PC-9 (cell line): ENCODE measurements at places on chromosomes 6 and 20. TPM values are rescaled to one million over a fixed set of nuclear protein-coding genes. Genes with fewer than 3 reads are reported as not detected.

Gene ANKEF1
- total RNA-seq, result 9.5 and 11.1 TPM in 2 replicates

DNA sequence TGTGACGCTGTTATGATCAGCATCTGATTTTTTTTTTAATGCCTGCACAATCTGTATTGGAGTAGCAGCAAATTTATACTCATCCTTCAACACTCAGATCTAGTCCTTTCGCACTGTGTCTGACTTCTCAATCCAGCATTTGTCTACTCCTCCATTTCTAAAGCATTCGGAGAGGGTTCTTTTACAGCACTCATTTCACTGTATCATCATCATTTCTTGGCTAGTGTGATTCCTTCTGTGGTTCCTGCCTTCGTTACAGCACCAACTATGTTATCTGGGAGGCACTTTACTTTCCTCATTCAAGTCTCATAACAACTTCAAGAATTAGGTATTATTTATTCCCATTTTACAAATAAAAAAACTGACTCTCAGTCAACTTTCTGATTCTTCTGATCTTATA lies 18.0 kb downstream of the NUDT3 start:
- DNase-seq, result no peak

GRCh38 chr20:54335299-54335698 lies 127.4 kb downstream of the PFDN4 start:
- DNase-seq, result peak; percentile 31

- no peak for DNase-seq
These were observed 14.1 kb downstream of the TGIF2 start for GRCh38 chr20:36587388-36588070.

GRCh38 chr6:16966791-16967469 lies 134.9 kb upstream of the STMND1 start:
- DNase-seq, result no peak

GRCh38 chr20:18702736-18703135 lies 110.8 kb upstream of the SCP2D1 start:
- no peak for DNase-seq

DNA sequence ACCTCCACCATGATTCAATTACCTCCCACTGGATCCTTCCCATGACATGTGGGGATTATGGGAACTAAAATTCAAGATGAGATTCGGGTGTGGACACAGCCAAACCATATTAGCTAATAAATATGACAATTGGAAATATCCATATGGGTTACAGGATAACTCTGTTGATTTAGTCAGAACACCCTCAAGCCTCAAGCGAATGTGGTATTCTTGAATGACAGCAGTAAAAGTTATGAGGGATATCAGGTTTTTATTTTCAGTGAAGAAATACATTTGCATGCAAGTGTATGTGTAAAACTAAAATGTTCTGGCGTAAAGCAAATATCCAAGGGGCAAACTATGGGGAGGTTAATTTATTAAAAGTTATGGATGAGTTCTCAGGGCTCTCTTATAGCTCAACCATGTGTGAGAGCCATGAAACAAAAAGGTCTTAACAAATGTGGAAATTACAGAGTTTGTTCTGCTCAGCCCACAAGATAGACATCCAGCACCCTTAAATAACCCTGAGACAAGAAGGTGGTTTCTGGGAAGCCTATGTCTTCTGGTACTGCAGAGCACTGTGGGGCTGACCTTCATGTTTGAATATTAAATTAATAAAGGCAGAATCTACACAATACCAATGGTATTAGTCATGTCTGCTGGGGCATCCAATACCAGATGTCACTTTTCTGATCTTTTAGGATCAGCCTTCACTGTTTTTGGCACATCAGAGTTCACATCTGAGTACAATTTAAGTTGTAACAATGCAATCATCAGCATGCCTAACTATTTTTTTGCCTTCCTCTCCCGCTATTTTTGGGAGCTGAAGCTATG lies 370.5 kb upstream of the RSPO3 start:
- DNase-seq, result no peak

DNA sequence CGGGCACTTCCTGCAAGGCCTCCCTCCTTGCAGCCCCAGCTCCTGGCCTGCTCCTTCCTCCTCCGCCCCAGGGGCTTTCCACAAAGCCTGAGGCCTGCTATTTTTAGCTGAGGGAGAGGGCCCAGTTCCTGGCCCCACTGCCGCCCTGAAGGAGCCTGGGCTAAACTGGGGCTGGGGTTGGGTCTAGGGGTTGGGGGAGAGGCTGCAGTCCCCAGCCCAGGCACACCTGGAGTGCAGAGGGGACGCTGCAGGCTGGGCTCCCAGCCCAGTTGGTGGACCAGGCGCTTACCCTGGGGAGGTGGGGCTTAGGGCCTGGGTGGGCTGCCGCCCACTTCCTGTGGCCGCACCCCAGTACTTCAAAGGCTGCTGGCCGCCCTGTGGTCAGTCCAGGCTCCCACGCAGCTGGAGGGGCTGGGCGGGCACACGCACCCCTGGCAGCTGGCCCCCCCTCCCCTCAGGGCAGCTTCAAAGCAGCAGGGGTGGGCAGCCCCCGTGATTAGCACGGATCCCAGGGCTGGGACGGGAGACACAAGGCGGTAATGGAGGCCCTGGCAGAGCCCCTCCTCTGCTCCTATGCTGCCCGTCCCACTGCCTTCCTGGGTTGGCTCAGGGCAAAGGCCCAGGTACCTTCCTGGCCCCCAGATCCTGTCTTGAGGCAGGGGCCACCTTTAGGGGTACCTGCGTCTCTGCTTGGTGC lies 7.1 kb upstream of the ABHD16B start:
- DNase-seq, result no peak

- no peak for DNase-seq
These were observed 19.4 kb upstream of the EIF2S2 start for GRCh38 chr20:34131491-34131890.

Gene SLC32A1
- total RNA-seq, result not detected in 2 replicates

Gene SOBP
- total RNA-seq, result 0.22 TPM in 1 of 2 replicates, not detected in the other

- DNase-seq, result no peak
These were observed 63.9 kb upstream of the MCHR2 start for GRCh38 chr6:100057941-100058340.

Gene SRMS
- 1.2 TPM in 2 replicates for total RNA-seq
